Brain pericyte (primary cell): ENCODE measurements at places on chromosomes 4 and X.
A peak's percentile ranks its signal among the peaks of the same experiment; 100 is the strongest.

DNA sequence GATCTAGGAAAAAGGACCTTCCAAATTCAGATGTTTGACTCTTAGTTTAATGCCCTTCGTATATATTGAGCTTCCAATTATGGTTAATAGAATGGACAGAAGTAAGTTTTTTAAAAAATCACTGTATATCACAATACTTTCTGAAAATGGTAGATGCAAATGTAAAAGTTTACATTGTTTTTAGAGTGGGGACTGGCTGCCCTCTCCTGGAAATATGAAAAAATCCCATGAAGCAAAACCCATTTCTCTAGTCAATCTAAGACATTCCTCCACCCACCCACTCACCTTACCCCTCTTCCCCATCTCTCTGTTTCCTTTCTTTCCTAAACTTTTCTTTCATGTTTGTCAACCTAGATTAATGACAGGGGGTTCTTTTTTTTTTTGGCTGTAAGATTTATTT is 134.5 kb downstream of the ARHGAP6 start:
- DNase-seq = no peak

DNA sequence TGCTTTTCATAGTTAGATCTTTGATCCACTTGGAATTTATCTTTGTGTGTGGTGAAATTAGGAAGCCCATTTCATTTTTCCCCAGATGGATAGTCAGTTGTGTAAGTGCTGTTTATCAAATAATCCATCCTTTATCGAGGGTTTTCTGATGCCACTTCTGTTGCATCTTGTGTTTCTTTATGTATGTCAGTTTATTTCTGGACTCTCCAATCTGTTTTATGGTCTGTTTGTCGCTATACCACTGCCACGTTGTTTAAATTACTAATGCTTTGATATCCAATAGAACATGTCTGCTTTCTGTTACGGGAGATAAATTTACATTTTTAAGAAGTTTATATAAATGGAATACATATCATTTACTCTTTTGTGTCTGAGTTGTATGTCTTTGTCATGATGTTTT is 21.0 kb downstream of the CD38 start:
- DNase-seq = no peak

DNA sequence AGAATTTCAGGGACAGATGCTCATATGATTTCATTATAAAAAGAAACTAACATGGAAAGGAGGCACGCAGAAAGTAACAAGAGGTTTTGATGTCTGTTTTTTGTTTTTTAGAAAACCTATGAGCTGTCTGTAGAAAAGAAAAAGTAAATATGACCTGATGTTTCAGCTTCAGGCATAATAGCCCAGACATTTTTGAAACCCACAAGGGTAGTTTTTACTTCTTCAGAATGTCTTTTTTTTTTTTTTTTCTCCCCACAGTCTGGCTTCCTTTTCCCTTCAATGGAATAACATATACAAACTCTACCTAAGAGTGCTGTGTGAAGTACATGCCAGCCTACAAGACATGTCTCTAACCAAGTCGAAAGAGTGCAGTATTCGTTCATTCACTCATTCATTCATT is 18.3 kb upstream of the STX18 start:
- no peak for DNase-seq

- no peak for DNase-seq
Observed at GRCh38 chrX:116238567-116239255, 68.2 kb downstream of the AGTR2 start.

- no peak for DNase-seq
Observed at GRCh38 chr4:110508827-110509710, 33.1 kb downstream of the ENPEP start.

DNA sequence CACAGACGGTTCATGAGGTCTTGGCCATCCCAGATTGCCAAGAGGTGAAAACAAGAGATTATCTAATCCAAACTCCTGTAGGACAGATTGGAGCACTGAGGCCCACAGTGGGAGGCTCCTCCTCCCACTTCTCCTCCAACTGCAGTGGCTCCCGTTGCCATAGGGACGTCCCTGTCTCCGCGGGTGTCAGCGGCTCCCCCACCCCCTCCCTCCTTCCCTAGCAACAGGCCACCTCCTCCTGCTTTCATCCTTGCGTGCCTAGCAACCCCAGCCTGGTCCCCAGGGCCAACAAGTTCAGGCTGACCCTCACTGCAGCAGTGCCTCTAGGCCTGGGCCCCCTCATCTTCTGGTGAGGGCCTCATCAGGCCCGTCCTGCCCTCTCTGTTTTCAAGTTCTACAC is 6.8 kb upstream of the IQSEC2 start:
- no peak for DNase-seq

DNA sequence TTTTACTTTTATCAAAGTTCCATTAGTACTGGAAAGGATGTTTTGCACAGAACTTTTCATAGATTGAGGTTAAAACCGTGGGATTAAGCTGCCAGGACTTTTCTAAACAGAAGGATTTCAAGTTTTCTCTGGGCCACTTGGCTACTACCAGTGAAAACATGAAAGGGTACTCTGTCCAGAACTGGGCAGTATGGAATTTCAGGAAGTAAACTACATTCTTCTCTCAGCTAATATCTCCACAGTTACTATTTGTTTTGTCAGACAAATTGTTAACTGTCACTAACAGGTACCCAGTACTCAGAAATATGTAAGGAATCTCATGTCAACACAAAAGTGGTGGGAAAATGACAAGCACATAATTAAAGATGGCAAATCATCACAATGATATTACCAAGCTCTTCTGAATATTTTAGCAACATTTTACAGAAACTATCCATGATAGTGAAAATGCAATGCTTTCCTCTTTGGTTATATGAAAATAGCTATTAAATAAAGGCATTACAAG is 454.4 kb downstream of the C4orf33 start:
- DNase-seq = no peak

DNA sequence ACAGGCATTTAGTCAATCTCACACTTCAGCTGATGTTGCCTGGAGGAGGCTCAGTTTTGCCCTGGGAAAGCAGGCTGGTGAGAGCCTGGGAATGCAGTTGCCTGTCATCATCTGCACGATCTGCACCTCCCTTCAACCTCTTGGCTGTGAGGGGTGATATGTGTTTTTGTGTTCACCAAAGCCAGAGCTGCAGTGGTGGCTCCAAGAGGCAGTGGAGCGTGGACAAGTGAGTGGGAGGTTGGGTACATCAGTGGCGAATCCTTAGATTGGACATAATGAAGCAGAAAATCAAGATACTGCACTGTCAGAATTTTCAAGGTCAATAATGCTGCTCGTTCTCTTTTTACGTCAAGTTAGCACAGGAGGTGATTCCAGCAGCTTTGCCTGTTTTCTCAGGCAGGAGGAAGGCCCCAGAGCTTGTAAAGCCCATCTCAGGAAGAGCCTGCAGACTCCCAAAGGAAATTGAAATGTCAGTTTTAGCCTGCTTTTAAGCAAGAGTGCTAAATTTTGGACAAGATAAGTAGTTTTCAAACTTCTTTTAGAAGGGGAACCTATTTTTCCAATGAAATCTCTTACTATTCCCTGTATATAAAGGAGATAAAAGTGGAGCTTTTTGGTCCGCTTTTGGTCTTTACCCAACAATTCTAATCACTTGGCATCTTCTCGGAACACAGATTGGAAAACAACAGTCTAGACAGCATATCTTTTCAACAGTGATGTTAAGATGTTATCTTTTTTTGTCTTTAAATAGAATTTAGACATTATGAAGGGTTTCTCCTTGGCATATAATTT is 92.8 kb downstream of the FRAS1 start:
- DNase-seq = no peak

GRCh38 chrX:96372313-96373046 is 312.2 kb upstream of the DIAPH2 start:
- peak; percentile 6 for DNase-seq

GRCh38 chr4:104205116-104205515 is 289.6 kb downstream of the CXXC4 start:
- no peak for DNase-seq

- DNase-seq = no peak
Observed at GRCh38 chr4:72467633-72468032, 101.4 kb downstream of the ADAMTS3 start.

DNA sequence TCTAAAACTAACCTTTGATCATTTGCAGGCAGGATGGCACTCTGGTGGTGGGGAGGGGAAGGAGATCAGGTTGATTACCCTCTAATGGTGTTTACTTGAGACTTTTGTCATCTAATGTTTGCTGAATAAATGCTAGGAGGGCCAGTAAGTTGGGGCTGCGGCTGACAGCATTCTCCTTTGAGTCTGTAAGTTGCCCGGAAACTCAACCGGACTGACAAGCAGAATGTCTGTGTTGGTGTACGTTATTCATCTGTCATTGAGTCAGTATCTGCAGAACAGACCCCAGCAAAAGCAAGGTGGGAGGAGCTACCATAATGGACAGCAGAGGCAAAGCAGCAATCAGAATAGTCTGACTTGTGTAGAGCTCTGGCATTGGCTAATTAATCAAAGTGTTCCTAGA is 1210.6 kb upstream of the PABPC4L start:
- DNase-seq = no peak

DNA sequence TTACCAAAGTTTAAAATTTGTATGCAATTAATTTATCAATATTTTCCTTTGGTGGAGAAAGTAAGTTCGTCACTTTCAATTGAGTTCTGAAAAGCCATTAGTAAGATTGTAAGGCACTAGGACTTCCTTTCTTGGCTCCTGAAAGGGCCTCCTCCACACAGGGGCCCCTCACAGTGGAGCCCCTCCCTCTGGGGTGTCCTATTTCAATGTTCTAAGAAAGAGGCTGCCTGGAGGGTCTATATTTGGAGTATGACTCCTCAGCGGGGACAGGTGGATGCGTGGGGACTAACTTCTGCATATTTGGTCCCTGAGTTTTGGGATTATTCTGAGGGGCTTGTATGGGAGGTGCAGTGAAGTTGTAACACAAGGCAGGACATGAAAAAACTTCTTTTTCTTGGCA is 1.6 kb upstream of the ARMCX4 start:
- no peak for DNase-seq

GRCh38 chr4:143281507-143282190 is 55.0 kb upstream of the GAB1 start:
- peak; percentile 22 for DNase-seq

GRCh38 chrX:132639446-132639845 is 150.6 kb upstream of the MBNL3 start:
- no peak for DNase-seq

GRCh38 chr4:95204873-95205272 is 343.9 kb downstream of the UNC5C start:
- DNase-seq = no peak

- no peak for DNase-seq
Observed at GRCh38 chr4:8353158-8353669, 83.7 kb downstream of the HTRA3 start.

DNA sequence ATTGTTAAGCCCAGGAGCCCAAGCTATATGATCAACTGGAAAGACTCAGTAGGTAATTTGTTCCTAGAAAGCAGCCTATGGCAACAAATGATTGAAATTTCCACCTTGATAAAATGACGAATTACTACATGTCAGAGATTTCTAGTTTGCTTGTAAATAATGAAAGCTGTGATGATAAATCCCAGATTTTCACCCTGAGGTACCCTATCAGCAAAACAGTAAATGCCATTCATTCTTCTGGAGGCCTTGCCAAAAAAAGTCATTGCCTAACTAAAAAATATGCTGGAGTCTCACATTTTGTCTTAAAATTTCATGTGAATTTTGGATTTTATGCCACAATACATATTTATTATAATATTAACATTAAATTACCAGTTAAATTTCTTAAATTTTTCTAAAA is 71.3 kb downstream of the PPEF2 start:
- no peak for DNase-seq

DNA sequence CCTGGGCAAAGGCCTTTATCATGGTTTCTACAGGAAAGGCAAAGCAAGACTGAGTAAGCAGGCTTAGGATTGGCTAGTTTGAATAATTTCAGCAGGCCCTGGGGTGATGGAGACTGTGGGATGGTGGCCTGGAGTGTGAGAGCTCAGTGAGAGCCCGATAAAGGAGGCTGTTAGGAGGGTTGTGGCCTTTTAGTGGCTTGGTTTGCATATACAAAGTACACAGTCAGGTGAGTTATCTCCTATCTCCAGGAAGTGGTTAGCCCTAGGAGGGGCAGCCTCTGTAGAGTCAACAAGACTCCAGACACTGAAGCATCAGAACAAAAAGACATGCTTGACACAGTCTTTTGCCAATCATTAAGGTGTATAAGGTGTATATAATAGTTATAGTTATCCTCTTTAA is 157.2 kb downstream of the CFAP299 start:
- no peak for DNase-seq

DNA sequence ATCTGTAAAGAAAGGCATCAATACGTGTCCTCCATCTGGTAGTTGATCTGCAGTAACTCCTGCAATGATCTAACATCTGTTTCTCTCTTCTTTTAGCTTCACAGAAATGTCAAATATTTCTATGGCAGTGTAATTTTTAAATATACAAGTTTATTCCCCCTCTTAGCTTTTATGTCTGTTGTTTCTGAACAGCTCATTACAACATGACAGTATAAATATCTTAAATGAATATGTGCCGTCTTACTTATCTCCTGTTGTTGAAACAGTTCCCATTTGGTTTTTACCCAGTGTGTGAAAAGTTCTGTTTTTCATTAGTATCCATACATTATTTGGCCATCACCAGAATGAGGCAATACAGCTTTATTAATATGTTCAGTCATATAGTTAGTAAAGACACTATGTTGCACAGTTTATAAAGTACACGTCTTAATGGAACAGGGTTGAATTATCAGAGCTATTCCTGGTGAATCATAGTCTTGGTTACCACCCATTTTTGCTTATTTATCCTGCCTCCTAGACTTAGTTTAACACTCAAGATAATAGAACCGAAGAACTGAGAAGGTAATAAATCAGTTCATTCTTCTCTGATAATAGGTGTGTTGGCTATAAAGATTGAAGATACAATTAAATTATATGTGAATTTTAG is 321.6 kb downstream of the TENM3 start:
- DNase-seq = no peak

GRCh38 chrX:1649621-1650020 is 34.8 kb downstream of the ASMT start:
- no peak for DNase-seq

DNA sequence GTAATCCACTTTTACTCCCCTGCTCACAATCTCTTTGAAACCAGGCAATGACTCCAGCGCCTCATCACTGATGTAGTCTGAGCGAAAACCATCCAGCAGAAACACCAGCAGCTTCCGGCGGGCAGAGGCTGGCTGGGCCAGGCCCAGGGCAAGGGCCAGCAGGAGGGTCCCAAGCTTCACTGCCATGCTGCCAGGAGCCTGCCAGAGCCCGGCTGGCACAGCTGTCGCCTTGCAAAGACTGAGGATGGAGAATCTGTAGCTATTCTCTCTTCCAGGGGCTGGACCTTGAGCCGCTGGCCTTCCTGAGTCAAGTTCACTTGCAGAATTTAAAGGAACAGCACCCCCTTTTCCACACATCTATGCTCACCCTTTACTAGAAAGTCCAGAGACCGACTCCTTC is at the start of gene ENPP6:
Gene ENPP6 (minus strand): TSS at position 240 of the 400 bp plus-strand sequence. CDS start 54 bp downstream, at position 186.
- DNase-seq = no peak
